WTC11 (cell line): ENCODE measurements at places on chromosomes 1 and 21.

- DNase-seq = no peak
- H3K27ac ChIP-seq = no peak overlapping the region
- no peaks in the 10 kb centered on the region for H3K27me3 ChIP-seq
- no peaks in the 10 kb centered on the region for H3K4me1 ChIP-seq
- no peak overlapping the region for H3K4me3 ChIP-seq
- H3K36me3 ChIP-seq = no peaks in the 10 kb centered on the region
These were observed 508.7 kb downstream of the DPYD start for GRCh38 chr1:97412166-97412565.

DNA sequence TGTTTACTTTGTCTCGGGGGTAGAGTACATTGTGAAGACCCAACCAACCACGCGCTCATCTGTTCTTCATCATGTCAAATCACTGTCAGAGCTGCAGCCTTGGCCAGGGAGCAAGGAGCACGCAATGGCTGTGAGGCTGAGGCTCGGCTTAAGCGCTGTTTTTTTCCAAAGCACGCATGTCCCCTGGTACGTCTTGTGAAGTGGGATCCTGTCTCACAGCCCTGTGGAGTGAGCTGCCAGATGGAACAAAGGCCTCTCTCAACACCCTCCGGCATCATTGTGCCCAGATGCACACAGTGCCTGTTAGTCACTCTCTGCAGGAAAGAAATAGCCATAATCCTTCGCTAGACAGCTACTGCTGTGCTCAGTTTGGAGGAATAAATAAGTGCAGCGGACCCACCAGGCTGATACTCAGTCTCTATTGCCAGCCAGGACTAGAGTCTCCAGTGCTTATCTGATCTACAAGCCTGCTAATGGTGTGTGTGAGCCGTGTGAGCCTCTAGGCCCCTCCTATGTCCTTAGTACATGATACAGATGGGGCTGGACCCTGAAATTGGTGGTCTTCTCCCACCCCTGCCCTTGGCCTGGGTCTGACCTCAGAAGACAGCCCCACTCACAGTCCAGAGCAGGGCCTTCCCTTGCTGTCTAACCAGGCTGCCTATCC lies 91.3 kb upstream of the COA6 start:
- H3K27me3 ChIP-seq = no peaks in the 10 kb centered on the region; the same call in 1 of the 2 replicates
- peaks cover 10% of the 10 kb centered on the region for H3K4me1 ChIP-seq
- H3K36me3 ChIP-seq = no peaks in the 10 kb centered on the region
- DNase-seq = no peak

DNA sequence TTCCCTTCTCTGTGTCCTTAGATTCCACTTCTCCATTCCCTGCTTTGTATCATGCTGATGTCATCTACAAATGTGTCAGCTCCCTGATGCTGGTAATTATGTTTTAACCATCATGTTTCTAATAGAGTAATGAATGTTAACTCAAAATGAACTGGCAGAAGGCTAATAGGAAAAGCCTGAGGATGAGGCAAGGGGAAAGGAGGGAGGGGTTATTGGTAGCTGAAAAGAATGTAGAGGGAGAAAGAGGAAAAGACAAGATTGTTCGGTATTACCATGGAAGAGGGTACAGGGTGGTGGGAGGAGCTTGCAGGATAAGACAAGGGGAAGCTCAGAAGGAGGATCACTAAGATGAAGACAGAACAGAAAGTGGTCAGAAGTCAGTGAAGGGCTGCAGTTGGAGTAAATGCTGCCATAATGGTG lies 150.9 kb downstream of the ZC3H11B start:
- no peak for DNase-seq
- H3K36me3 ChIP-seq = no peaks in the 10 kb centered on the region
- no peak overlapping the region for H3K4me3 ChIP-seq

GRCh38 chr1:24890887-24891286 lies 39.2 kb downstream of the RUNX3 start:
- no peak for DNase-seq
- no peaks in the 10 kb centered on the region for H3K4me1 ChIP-seq
- peaks cover 9% of the 10 kb centered on the region for H3K27me3 ChIP-seq
- no peak overlapping the region for H3K4me3 ChIP-seq
- peaks cover 16% of the 10 kb centered on the region for H3K36me3 ChIP-seq
